ENCODE measurements at places on chromosomes 6 and 20.

DNA sequence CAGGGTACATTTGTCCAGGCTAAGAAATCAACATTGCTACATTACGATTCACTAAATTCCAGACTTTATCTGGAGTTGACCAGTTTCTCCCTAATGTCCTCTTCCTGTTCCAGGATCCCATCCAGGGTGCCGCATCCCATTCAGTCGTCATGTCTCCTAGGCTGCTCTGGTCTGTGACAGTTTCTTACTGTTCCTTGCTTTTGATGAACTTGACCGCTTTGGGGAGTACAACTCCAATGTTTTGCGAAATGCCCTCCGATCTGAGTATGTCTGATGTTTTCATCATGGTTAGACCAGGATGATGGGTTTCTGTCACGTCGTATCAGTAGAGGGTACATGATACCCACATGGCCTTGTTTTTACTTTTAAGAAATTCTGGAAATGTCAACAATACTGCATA, 62.2 kb downstream of the CTCFL start:
- DNase-seq: no peak

DNA sequence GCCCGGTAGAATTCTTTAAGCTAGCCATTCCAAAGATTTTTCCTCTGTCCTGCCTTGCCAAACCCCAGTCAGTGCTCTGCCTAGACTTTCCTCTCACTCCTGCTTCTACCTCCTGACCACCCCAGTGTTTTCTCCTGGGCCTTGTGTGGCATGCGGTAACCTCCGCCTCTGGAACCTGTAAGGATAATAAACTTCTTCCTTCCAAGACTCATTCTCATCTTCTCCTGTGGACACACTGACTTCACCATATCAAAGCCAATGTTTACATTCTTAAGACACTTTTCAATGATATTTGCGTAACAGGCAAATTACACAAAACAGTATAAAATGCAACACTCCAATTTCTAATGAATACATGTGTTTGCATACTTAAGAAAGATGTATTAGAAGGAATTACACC, 354.6 kb downstream of the RNF144B start:
- DNase-seq: no peak

GRCh38 chr6:117498159-117498558, 15.7 kb downstream of the DCBLD1 start:
- no peak for DNase-seq

GRCh38 chr20:54042021-54042420, 28.4 kb downstream of the BCAS1 start:
- no peak for DNase-seq

DNA sequence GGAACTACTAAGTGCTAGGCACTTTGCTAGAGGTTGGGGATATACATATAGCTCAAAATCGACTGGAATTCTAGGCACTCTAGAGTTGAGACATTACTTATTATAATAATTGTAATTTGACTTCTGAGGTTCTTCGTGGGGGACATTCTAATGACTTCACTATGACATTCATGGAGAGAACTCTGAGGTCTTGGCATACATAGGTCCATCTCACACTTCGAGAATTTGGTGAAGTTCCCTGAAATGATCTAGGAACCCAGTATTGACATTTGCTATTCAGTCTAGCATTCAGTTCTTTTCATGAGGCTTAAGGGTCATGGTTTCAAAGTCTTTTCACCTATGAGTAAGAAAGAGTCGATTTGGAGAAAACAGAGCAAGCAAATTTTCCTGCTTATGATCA, 446.6 kb upstream of the JAG1 start:
- DNase-seq: no peak

GRCh38 chr20:5885866-5886265, 64.5 kb downstream of the TRMT6 start:
- no peak for DNase-seq

DNA sequence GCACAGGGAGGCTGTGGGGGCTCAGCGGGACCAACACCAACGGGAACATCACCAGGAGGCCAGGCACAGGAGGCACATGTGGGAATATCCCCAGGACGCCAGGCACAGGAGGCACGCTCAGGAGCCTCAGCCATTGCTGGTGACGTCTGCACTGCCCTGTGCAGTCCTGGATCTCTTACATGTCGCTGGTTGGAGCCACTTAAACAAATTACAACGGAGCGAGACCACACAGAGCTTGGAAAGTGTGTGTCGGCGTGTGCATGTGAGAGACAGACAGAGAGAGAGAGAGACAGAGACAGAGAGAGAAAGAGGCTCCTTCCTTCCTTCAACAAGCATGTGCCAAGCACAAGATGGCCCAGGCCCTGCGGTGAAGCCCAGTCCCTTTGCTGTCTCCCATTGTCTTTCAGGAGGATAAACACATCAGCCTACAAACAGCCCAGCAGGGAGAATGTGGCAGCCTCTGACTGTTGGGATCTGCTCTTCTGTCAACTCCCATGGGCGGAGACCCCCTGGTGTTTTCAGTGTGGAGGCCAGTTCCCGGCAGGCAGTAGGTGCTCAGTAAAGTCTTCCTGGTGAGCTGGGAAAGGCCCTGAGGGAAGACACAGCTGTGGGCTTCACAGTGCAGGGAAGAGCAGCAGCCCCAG, 112.7 kb upstream of the THBS2 start:
- DNase-seq: no peak

GRCh38 chr6:111925296-111925695, 52.0 kb upstream of the FYN start:
- no peak for DNase-seq
